ENCODE measurements at places on chromosomes 6 and 20. TPM values are rescaled to one million over a fixed set of nuclear protein-coding genes. Genes with fewer than 3 reads are reported as not detected.

Gene KCNK16
- total RNA-seq: not detected

Gene LIME1
- total RNA-seq: 12.8 TPM

Gene PRICKLE4
- total RNA-seq: 0.70 TPM

DNA sequence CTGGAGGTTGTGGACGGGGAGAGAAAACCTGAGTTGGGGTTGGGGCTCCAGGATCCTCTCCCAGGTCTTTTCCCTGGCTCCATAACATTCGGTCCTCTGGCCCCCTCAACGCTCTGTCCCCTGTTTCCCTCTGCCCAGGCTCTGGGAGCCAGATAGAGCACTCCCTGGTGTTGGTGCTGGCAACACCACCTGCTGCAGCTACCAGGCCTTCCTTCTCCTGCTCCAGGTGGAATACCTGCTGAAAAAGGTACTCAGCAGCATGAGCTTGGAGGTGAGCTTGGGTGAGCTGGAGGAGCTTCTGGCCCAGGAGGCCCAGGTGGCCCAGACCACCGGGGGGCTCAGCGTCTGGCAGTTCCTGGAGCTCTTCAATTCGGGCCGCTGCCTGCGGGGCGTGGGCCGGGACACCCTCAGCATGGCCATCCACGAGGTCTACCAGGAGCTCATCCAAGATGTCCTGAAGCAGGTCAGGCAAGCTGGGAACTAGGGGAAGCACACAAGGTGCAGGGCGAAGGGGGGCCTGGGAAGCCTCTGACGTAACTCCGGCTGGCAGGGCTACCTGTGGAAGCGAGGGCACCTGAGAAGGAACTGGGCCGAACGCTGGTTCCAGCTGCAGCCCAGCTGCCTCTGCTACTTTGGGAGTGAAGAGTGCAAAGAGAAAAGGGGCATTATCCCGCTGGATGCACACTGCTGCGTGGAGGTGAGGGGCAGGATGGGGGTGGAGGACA lies 14.6 kb downstream of the DEF6 start:
- H3K4me1 ChIP-seq: no peaks in the 10 kb centered on the region
- DNase-seq: peak; percentile 23
- no peak overlapping the region for H3K27ac ChIP-seq
- H3K4me3 ChIP-seq: no peak overlapping the region
- H3K27me3 ChIP-seq: no peaks in the 10 kb centered on the region

- H3K27ac ChIP-seq: no peak overlapping the region
- no peaks in the 10 kb centered on the region for H3K27me3 ChIP-seq
- no peaks in the 10 kb centered on the region for H3K4me1 ChIP-seq
- no peak overlapping the region for H3K4me3 ChIP-seq
- no peak for DNase-seq
Measured at GRCh38 chr6:23111984-23112383, 542.6 kb downstream of the HDGFL1 start.

DNA sequence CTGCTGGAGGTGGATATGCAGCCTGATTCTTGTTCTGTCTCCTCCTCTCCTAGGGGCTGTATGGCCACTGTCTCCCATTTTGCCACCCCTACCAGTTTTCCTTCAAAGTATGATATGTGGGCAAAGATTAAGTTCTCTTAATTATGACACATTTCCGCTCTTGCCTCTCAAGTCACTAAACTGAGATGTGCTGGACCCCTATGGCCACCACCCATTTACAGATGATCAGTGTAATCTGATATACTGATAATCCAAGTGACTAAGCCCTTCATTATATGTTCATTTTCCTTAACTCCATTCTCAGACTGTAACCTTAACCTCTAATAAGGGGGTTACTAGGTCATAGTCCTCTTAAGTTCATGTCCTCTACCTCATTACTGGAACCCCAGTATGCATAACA lies 711 bp upstream of the C20orf141 start:
- no peaks in the 10 kb centered on the region for H3K4me1 ChIP-seq
- no peaks in the 10 kb centered on the region for H3K27me3 ChIP-seq
- H3K4me3 ChIP-seq: no peak overlapping the region
- no peak for DNase-seq

GRCh38 chr6:143078468-143079324 lies 18.0 kb downstream of the AIG1 start:
- DNase-seq: no peak
- H3K4me1 ChIP-seq: no peaks in the 10 kb centered on the region
- H3K27me3 ChIP-seq: no peaks in the 10 kb centered on the region
- H3K27ac ChIP-seq: no peak overlapping the region
- H3K4me3 ChIP-seq: no peak overlapping the region

GRCh38 chr6:114090626-114091025 lies 119.7 kb upstream of the HDAC2 start:
- peaks cover 2% of the 10 kb centered on the region for H3K4me1 ChIP-seq
- no peaks in the 10 kb centered on the region for H3K36me3 ChIP-seq
- no peak overlapping the region for H3K27ac ChIP-seq
- no peak overlapping the region for H3K4me3 ChIP-seq

DNA sequence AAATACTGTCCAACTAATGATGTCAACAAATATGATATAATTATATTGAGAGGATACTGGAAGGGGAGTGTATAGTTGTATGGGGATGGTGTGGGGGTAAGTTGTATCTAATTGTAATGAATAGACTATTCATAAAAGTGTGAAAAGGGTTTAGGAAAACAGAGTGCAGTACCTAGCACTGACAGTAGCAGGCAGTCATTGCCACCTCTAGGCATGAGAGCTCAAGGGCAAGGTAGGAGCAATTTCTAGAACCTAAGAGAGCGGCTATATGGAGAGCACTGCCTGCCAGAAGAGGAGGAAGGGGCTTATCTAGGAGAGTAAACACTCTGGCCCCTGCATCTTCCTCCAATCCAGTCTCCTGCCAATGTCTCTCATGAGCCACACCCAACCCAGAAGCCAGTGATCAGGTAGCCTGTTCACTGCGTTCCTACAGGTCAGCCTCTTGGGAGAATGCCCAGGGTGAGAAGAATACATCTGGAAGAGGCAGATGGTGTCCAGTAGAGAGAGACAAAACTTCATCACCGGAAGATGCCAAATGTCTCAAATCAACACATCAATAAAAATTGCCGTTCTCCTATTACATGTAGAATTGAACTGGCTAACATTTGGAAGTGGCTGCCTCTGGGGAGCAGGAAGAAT lies 200.0 kb downstream of the LY86 start:
- H3K4me3 ChIP-seq: no peak overlapping the region
- H3K4me1 ChIP-seq: peaks cover 2% of the 10 kb centered on the region
- no peak overlapping the region for H3K27ac ChIP-seq
- no peaks in the 10 kb centered on the region for H3K36me3 ChIP-seq
- H3K27me3 ChIP-seq: no peaks in the 10 kb centered on the region
- DNase-seq: no peak

DNA sequence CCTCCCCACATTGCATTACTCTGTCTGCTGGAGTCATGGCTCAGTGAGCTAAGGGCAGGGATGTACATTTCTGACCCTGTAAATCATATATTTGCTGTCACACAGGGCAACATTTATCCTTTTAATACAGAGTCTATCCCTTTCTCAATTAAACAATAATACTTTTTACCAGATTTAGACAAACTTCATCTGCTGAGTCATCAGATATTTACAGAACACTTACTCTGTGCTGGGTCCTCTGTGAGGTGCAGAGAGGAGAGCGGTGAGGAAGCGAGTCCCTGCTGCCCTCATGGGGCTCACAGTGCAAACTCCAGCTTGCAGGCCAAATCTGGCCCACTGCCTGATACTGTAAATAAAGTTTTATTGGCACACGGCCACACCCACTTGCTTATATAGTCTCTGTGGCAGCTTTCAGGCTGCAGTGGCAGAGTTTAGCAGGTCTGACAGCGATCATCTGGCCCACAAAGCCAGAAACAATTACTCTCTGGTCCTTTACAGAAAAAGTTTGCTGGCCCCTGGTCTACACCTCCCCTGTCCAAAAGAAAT lies 144.5 kb downstream of the CDH26 start:
- H3K36me3 ChIP-seq: no peaks in the 10 kb centered on the region
- no peaks in the 10 kb centered on the region for H3K4me1 ChIP-seq
- DNase-seq: no peak
- no peak overlapping the region for H3K27ac ChIP-seq
- H3K4me3 ChIP-seq: no peak overlapping the region

Data from H9 (cell line).